Anterior cingulate cortex (tissue), 58 donors: ENCODE measurements at places on chromosomes 6 and 20.

- no peak for DNase-seq
These were observed 142.6 kb upstream of the PRDM1 start for GRCh38 chr6:105943514-105943913.

DNA sequence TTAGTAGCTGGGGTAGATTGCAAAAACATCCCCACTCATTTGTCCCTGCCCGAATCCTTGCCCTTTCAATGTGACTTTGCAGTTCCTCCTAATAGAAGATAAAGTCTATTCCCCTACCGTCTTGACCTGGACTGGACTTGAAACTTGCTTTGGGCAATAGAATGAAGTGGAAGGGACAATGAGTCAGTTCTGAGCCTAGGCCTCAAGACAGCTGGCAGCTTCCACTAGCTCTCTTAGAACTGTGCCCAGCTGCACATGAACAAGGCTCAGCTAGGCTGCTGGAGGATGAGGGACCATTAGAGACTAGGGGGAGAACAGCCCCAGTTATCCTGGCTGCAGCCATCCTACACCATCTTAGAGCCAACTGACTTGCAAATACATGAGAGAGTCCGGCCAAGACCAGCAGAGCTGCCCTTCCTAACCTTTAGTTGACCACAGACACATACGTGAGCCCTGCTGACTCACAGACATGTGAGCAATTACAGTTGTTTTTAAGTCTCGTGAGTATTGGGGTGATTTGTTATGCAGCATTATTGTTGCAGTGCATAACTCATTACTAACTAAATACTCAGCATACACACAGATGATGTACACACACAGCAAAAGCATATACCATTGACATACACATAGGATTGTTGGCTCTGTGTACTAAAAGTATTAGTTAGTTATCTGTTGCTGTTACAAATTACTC is 105.5 kb downstream of the DHX35 start:
- DNase-seq: no peak

DNA sequence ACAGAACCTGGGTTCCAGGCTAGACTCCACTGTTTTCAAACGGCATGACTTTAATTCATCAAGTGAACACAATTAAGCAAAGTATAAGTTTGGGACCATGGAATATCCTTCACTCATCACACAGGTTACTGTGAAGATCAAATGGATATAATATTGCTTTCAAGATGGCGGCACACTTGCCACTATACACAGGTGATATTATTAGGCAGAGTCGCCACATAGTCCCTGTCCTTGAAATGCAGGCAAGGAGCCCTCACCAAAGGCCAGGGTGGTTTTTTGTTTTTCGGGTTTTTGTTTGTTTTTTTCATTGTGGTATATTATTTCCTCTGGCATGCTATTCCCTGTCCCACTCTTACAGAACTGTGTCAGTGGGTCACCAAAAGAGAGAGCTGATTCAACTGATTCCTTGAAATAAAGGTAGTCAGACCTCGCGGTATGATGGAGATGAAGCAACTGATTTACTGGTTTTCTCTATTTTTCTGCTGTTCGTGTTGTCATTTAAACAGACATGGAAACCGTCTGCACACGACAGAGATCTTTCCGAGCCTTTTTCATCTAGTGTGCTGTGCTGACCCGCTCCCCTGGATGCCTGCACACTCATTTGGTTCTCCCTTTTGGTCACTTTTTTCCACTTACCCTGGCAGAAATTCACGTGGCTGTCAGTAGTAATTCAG is 29.7 kb downstream of the MYB start:
- DNase-seq: no peak

DNA sequence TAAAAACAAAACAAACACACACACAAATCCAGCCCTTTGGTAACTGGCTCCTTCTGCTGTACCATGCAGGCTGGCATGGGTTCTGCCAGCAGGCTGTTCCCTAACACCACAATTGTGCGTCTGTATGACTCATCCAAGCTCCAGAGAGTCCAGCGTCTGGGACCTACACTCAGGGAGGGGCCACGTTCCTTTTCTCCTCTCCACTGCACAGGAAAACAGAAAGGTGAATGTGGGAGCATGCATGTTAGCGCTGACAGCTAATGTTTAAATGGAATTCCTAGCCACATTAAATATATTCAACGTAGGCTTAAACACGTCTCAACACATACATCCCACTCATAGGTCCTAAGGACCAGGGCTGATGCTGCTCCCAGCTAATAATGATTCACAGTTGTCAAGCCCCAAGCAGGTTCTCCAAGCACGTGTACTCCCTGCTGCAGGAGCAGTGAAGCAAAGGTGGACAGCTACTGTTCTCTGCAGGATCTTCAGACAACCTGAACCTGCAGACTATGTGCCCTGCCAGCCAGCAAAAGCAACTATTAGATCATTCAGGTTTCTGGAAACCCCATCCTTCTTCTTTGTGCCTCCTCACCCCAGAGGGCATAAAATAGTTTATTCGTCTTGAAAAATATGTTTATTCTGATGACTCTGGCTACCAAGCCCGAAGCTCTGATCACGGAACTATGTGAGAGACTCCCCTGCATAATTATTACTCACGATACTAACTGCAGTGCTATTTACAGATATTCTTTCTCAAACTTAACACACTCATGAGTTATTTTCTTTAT is 20.9 kb downstream of the MAP1LC3A start:
- DNase-seq: peak; percentile 73

- no peak for DNase-seq
These were observed 19.4 kb upstream of the KCNK16 start for GRCh38 chr6:39341937-39342336.

DNA sequence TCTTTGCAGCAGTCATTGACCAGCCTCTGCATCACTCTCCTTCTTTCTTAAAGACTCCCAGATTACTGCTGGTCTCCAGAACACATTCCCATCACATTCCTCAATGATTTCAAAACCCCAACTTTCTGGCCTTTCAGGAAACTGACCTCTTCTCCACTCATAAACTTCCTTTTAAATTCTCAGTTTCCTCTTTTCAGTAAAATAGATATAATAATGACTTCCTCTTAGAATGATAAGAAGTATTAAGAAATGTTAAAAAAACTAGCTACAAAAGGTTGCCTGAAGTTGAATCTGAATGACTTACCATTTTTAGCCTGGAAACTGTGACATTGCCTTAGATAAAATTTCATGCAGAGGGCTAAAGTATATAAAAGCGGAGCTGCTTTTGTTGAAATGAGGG is 239.3 kb downstream of the OGFRL1 start:
- no peak for DNase-seq

DNA sequence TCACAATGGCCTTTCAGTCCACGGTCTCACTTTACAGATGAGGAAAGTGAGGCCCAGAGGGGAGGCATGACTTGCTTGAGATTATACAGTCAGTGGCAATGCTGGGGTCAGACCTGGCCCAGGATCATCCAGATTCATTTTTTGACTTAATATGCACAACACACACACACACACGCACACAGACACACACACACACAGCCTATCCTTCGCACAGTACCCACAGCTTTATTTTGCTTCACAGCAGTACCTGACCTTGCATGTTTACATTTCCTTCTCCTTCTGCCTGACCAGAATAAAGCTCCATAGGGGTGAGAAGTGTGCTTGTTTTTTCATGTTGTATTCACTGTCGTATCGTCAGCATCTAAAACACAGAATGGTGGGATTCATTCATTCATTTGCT is 79.8 kb downstream of the VEGFA start:
- no peak for DNase-seq

GRCh38 chr6:28165563-28165962 is 23.9 kb downstream of the ZKSCAN8 start:
- DNase-seq: no peak

DNA sequence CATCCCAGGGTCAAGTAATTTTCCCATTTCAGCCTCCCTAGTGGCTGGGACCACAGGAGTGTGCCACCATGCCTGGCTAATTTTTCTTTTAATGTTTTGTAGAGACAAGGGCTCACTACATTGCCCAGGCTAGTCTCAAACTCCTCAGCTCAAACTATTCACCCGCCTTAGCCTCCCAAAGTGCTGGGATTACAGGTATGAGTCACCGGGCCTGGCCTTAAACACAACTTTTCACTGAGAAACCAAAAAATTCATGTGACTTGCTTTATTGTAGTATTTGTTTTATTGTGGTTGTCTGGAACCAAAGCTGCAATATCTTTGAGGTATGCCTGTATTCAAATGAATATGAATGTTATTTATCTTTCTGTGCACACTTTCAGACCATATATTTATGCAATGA is 72.2 kb downstream of the RWDD2A start:
- DNase-seq: no peak

DNA sequence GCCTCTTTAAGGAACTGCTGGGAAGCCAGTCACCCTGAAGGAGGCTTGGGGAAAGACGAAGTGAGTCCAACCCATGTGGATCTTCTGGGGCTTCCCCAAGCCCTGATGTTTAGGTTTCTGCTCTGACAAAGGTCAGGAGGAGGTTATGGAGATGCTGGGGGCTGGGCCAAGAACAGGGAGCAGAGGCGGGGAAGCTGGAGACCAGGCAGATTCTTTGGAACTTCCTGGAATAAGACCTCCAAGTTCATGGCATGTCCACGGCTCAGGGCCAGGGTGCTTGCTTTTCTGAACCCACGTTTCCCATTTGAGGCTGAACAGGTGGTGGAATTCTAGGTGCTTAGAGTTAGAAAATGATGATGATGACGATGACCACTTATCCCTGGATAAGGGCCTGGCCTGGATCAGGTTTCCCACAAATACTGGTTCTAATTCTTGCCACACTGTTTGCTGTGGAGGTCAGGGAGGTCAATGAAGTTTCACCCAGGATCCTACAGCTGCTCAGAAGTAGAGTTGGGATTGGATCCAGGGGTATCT is 30.0 kb upstream of the TGM2 start:
- DNase-seq: no peak

GRCh38 chr20:575230-575629 is 31.6 kb upstream of the CSNK2A1 start:
- DNase-seq: no peak

DNA sequence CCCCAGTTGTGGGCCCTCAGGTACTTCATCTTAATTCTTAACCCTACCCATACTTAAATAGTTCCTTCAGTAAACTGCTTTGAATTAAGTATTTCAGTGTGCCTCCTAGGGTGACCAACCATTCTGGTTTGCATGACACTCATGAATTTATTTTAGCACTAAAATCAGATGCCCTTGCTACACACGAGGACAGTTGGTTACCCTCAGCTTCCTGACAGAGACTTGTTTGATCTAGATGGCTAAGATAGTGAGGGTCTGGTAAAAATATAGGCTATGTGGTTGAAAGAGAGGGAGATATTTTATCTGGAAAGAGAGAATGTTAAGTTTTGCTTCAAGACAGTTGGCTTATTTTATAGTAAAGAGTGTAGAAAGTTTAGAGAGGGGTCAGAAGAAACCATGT is 10.6 kb downstream of the PGK2 start:
- DNase-seq: no peak

DNA sequence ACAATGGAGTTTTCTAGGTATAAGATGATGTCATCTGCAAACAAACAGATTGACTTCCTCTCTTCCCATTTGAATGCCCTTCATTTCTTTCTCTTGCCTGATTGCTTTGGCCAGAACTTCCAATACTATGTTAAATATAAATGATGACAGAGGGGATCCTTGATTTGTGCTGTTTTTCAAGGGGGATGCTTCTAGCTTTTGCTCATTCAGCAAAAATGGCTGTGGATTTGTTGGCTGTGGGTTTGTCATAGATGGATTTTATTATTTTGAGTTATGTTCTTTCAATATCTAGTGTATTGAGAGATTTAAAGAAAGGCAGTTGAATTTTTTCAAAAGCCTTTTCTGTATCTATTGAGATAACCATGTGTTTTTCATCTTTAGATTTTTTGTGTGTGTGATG is 662.4 kb upstream of the EYS start:
- no peak for DNase-seq

DNA sequence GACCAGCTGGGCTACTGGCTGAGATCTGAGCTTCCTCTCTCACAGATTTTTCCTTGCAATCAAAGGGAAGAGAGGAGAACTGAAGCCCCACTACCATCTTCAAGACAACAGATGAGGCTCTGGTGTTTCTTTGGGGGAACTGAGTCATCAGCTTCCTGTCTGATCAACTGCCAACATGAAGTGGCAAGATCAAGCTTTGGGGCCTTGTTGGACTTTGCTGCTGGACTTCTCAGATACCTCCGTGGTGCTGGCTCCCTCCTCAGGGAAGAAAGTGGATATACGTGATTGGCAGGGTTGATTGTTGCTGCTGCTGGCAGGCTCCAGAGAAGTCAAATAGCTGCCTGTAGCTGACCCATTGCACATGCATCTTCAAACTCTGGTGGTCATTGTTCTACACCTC is 3.6 kb upstream of the TOX2 start:
- no peak for DNase-seq

- DNase-seq: no peak
These were observed 36.5 kb downstream of the LAMP5 start for GRCh38 chr20:9550871-9551270.

GRCh38 chr6:81614292-81614691 is 138.2 kb downstream of the TENT5A start:
- DNase-seq: no peak

- no peak for DNase-seq
These were observed 47.8 kb upstream of the GATA5 start for GRCh38 chr20:62523473-62524203.

- no peak for DNase-seq
These were observed 14.0 kb downstream of the CYP39A1 start for GRCh38 chr6:46638650-46639049.

- DNase-seq: no peak
These were observed 49.6 kb upstream of the PDE7B start for GRCh38 chr6:135801755-135802465.

GRCh38 chr6:119683031-119683430 is 333.5 kb upstream of the MAN1A1 start:
- no peak for DNase-seq

DNA sequence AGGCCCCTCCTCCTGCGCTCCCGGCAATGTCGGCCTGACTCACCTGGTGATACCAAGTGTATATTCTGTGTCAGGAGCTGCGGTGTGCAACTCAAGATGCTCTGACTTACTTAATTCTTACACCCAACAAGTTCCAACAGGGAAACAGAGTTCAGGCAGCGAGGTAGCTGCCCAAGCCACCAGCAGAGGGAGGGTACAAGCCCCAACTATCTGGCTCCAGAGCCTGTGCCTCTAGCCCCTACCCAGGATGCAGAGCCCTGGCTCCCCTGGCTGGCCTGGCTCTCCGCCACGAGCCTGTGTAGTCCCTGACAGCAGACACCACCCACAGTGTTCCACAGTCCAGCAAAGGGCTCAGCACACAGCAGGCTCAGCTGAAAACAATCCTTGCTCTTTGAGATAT is 34.9 kb downstream of the C20orf203 start:
- no peak for DNase-seq

GRCh38 chr6:136136274-136136673 is 113.8 kb downstream of the MTFR2 start:
- no peak for DNase-seq
